ENCODE measurements at places on chromosomes 11 and 22. TPM values are rescaled to one million over a fixed set of nuclear protein-coding genes. Genes with fewer than 3 reads are reported as not detected.

GRCh38 chr11:57761301-57762234 lies at the start of gene CTNND1:
TSS of gene CTNND1 (plus strand) at chr11:57761802. CDS start at chr11:57791479, 29,677 bp downstream.
- DNase-seq = peak; percentile 84

The GLYATL1B gene
- total RNA-seq = not detected

- peak; percentile 77 for DNase-seq
Measured at GRCh38 chr11:76209973-76210930, 4.0 kb upstream of the WNT11 start.

- DNase-seq = no peak
Measured at GRCh38 chr11:102306048-102306597, 11.2 kb upstream of the BIRC3 start.

DNA sequence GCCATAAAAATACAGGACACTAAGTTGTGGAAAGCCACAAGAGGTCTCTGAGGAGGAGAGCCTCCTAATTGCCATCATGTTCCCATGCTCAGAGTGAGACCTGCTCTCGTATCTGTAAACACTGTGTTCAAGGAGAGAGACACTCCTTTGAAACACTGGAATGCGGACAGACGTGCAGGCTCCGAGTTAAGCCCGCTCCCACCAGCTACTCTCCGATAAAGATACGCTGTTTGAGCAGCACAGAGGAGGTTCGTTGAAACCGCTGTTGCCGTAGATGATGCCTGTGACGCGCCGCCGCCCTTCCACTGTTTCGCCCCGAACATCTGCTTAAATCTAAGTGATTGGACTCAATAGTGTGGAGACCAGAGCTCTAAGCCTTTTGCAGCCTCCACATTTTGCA lies 25.1 kb downstream of the NUP50 start:
- DNase-seq = no peak

GRCh38 chr22:46500201-46500600 lies 37.2 kb downstream of the CELSR1 start:
- no peak for DNase-seq
